ENCODE measurements at places on chromosomes 2 and 18. TPM values are rescaled to one million over a fixed set of nuclear protein-coding genes. Genes with fewer than 3 reads are reported as not detected.

IL36B gene
- total RNA-seq, result not detected

SAG gene
- not detected for total RNA-seq

DNA sequence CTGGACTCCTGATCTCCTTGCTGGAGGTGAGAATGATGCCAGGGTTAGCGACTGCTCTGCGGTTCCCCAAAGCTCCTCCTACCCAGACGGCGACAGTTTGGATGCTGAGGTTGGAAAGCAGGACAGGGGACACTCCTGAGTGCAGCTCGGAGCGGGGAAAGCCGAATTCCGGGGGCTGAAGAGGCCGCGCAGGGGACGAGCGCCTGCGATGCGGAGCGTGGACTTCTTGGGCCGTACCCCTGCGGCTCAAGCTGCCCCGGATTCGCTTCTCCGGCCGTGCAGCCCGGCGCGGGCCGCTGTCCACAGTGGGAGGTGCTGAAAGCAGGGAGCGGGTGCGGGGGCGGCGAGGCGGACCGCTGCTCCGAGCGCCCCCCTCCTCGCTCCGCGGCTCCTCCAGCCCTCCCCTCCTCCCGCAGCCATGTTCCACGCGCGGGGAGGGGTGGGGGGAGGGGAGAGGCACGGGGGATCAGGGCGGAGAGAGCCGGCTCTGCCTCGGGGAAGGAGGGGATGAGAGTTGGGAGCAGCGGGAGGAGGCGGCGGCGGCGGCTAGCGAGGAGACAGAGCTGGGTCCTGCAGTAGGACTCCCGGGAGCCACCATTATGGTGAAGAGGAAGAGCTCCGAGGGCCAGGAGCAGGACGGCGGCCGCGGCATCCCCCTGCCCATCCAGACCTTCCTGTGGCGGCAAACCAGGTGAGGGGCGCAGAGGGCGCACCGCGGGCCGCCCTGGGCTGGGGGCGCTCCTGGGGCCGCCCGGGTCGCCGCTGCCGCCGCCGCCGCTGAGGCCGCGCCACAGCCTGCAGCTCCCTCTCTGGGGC, at the start of gene UNC80:
TSS of gene UNC80 (plus strand) at position 359 of the 816 bp plus-strand sequence. CDS start at position 600, 241 bp downstream.
- no peaks in the 10 kb centered on the region for H3K36me3 ChIP-seq
- no peak within 1 kb of the TSS for H3K4me3 ChIP-seq
- no peaks in the 10 kb centered on the region for H3K27me3 ChIP-seq
- peak; percentile 10 for DNase-seq

MFF gene
- 161 TPM for total RNA-seq

- peaks cover 12% of the 10 kb centered on the region for H3K4me1 ChIP-seq
- no peak overlapping the region for H3K4me3 ChIP-seq
- H3K27me3 ChIP-seq, result no peaks in the 10 kb centered on the region
- DNase-seq, result no peak
- no peak overlapping the region for H3K27ac ChIP-seq
- H3K36me3 ChIP-seq, result no peaks in the 10 kb centered on the region
These were observed 13.1 kb downstream of the GPR45 start for GRCh38 chr2:105254531-105255210.
